ENCODE measurements at places on chromosomes 1 and 21.

DNA sequence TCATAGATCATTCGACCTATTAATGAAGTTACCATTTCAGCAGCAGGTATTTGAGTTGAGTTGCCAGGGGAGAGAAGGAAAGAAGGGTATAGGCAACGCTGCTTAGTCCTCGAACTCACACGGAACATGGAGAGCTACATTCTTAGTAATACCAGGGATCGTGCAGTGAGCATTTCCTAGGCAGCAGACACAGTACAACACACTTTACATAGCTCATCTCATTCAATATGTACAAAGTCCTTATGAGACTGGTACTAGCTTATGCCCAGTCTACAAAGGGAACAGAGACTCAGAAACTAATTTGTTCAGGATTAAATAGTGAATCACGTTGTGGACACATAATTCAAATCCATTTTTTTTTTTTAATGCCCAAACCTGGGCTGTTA is 25.6 kb downstream of the IRF2BP2 start:
- DNase-seq, result no peak

DNA sequence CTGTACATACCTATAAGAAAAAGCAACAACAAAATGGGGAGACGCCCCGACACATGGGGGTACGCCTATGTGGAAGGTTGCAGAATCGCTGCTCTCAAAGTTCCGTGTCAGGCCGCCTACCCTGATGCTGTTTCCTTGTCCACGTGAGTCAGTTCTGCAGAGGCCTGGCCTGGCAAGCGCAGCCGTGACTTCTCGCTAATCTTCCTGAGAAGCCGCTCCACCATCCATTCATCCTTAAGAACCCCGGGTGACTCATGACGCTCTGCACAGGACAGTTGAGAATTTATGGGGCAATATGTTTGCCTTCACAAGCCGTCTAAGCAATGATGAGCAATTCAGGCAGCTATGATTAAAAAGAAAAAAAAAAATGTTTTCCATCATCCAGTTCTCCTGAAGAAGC is 122.3 kb upstream of the TMPRSS2 start:
- DNase-seq, result peak; percentile 73

- DNase-seq, result no peak
Observed at GRCh38 chr1:238652346-238652968, 733.9 kb upstream of the CHRM3 start.

- DNase-seq, result no peak
Observed at GRCh38 chr1:41053316-41053715, 31.8 kb upstream of the SLFNL1 start.

DNA sequence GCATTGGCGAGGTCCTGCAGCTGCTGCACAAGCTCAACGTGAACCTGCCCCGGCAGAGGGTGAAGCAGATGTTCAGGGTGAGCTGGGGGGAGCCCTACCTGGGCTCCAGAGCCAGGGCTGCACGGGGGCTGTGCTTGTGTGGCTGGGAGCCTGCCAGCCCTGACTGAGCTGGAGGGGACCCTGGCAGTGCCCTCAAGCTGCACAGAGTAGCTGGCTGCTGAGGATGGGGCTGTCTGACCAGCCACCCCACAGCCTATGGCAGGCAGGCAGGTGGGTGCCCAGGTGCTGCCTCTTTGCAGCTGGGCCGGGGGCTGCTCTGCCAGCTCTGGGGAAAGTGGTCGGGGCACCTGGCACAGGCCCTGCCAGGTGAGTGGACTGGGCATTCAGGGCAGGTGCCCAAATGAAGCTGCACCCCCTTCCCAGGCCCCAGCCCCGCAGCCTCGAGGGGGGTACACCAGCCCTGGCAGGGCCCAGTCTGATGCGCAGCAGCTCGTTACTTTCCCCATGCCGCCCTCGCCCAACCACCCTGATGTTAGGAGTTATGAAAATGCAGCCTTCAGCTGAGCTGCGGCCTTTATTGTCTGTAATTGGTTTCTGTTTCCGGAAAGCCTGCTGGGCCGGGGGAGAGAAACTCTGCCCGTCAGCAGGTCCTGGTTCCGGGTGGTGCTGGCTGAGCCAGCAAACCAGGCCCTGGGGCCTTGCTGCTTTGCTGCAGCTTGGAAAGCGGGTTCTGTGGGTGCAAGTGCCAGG is 4.3 kb downstream of the PLCH2 start:
- DNase-seq, result no peak

- peak; percentile 49 for DNase-seq
Observed at GRCh38 chr1:8541961-8542521, 224.1 kb downstream of the SLC45A1 start.

All from renal cortical epithelial cell (primary cell).